NCI-H1048 (cell line): ENCODE measurements at places on chromosomes 16 and 17.

DNA sequence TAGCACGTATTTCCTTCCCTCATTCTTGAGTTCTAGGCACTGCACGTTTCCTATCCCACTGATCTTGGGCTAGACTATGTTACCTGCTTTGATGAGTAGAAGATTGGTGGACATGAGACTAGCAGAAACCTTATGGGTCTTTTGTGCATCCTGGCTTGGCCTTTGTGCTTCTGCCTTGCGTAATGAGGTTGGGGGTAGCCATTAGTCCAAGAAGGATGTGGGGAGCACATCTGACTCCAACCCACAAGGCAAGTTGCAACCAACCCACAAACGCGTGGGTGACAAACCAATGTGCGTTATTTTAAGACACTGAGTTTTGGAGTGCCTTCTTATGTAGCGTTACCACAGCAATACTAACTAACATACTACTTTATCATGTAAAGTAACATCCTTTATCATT is 180.4 kb upstream of the IRX5 start:
- no peak for DNase-seq

DNA sequence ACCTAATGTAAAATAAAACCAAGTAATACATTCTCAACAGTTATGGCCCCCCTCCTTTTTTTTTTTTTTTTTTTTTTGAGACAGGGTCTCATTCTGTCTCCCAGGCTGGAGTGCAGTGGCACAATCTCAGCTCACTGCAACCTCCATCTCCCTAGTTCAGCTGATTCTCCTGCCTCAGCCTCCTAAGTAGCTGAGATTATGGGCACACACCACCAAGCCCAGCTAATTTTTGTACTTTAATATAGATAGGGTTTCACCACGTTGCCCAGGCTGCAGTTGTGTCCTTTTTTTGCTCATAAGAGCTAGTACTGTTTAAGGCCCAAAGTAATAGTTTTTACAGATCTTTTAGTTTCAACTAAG is 18.3 kb downstream of the EARS2 start:
- no peak for DNase-seq

DNA sequence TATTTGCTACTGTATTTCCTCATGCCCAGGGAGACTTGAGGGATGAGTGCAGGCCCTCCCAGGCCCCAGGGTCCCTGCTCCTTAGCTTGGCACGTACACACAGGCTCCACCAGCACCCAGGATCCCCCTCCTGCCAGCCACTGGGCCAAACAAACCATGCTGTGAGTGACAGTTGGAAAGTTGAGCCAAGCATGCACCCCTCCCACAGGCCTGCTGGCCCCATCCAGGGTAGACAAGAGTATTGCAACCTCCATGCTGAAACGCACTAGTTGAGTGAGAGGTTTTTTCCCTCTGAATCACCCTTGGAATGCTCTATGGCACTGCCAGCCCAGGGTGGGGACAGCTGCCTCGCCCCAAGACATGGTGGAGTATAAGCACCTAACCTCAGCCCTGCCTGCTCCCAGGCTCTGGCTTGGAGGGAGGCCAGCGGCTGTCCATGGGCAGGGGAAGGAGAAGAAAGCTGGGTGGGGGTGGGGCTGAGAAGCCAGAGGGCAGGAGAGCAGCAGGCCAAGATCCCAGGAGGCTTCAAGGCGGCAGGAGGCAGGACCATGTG is 49.6 kb downstream of the PITPNM3 start:
- no peak for DNase-seq

DNA sequence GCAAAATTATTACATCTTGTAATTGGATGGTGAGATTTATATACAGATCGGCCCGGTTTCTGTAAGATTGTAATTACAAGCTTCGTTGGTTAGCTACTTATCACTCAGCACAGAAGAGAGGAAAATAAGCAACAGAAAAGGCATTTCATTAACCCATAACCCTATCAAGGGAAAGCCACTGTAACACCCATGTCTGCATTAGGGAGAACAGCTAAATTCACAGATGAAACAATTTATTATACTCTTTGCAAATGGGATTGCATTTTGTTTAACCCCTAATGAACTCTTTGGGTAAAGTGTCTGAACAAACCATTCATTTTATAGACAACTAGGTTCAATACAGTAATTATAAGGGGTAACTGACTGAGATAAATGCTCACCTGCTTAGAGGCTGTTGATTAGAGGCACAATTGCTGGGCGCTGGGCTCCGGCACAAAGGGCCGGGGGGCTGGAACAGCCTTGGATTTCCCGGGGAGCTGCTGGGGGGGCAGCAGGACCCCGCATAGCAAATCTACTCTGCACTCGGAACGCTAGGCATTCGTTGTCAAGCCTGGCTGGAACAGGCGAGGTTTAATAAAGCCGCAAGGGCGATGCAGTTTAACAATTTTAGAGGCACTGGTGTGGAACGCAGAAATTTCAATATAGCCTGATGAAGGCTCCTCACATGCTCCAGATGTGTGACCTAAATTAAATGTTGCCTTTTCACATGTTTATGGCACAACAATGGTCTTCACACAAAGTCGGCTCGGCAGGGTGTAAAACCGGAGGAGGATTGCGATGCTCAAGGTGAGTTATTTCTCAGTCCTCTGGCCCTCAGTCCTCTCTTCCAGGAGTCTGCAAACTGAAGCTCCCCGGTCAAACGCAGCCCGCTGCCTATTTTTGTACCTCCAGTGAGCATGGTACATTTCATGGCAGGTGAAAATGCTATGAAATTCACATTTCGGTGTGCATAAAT is 134.0 kb upstream of the IRX6 start:
- no peak for DNase-seq

DNA sequence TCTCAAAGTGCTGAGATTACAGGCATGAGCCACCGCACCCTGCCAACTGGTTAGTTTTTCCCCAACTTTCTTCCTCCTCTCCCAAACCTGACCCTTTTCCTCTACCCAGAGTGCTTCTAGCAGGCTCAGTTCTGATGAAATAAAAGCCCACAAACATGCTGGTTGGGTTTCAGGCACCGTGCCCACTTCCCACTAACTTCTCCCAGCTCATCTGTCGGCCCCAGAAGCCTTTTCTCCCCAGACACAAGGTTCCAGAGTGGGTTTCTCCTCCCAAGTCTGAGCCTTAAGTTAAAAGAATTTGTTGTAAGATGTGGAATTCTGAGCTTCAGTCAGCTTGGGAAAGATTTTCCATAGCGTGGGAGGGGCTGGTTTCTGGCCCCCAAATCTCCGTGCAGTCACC is 11.5 kb upstream of the SCN4A start:
- DNase-seq, result no peak

DNA sequence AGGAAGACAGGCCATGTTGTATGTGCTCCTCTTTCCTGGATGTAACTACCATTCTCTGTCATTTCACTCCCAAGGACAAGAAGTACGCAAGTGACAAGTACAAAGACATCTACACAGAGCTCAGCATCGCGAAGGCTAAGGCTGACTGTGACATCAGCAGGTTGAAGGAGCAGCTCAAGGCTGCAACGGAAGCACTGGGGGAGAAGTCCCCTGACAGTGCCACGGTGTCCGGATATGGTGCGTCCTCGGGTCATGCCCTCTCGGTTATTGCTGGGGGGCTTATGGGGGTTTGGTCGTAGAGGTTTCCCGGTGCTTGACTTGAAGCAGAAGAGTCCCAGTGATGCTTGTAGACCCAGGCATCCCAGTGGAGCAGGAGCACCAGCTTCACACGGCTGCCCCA is 29.0 kb downstream of the PLD6 start:
- no peak for DNase-seq

- no peak for DNase-seq
Observed at GRCh38 chr16:57677622-57678369, 9.7 kb downstream of the ADGRG3 start.

DNA sequence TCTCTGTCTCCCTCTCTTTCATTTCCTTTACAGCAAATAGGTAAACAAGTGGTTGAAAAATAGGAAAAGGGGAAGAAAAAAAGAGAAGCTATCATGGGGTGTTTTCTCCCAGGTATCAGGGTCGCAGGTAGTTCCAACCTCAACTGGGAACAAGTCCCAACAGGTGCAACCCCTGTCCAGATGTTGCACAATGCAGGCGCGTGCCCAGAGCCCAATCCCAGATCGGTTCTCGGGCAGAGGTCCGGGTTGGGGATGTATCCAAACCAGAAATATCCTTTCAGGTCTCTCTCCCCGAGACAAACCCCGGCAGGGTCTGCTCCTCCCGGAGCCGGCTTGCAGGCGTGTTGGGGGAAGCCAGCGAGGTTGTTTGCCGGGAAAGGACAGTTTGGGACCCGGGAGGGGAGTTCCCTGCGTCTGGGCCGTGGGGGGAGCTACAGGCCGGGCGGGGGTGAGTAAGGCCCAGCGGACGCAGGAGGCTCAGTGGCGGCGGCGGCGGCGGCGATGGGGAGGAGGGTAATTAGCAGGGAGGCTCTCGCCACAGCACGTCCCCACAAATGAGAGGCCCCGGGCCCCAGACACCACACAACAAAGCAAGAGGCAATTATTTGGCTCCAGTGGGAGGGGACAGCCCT is 21.2 kb upstream of the SP6 start:
- DNase-seq, result no peak

DNA sequence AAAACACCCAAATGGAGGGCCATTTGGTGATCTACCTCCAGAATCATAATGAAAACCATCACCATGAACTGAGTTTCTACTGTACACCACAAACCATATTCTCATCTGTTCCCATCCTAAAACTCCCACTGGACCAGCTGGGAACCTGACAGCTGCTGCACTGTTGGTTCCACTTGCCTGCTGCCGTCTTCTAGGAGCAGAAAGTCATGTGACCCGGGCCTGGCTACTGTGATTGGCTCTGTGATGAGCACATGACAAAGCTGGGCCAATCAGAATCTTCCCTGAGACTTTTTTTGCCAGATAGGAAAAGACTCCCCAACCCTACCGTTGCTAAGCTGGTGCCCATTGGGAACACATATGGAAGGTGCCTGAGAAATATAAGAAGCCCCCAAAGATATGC is 264.2 kb downstream of the MRTFB start:
- no peak for DNase-seq

DNA sequence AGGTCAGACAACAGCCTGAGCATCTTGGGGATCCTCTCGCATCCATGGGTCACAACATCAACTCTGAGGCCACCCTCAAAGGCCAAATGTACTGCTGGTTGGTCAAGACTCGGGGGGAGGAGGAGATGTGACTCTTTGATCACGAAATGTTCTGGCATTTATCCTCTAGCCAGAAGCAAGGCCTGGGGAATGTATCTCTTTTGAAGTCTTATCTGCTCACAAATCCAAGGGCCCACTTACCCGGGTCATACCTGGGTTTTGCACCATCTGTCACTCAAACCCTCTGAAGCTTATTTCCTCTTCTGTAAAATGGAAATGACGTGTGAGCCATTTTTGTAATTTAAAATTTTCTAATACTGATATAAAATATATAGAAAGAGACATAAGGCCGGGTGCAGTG is 13.2 kb downstream of the CA7 start:
- no peak for DNase-seq

DNA sequence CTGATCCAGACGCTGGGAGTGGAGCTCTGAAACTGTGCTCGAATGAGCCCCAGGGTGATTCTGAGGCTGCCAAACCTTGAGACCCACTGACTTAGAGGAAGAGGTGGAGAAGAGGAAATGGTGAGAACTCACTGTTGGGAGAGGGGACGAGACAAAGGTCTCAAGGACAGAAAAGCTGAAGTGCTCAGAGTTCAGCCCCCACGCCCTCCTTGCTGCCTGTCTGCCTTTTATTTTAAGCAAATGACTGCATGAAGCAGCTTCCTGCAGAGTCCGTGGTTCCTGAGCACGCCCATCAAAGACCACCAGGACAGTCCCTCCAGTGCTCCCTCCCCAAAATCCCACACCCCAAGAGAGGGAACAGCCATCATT is 20.4 kb downstream of the COTL1 start:
- DNase-seq, result no peak

DNA sequence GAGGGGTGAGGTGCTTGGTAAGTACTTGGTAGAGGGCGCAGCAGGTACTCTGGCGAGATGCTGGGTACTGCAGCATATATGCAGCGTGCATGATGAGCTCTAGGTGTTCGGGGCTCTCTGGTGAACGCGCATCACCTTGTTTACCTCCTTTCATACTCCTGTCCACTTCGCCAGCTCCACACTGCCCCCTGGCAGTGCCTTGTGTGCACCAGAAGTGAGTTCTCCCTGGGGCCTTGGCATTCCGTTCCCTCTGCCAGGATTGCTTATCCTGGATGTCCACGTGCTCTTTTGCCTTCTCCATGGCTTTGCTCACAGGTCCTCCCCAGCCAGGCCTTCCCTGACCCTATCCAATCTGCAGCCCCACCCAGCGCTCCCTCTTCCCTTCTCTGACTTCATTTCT is 154.2 kb downstream of the MRM1 start:
- DNase-seq, result no peak

GRCh38 chr17:4498461-4499397 is at the start of gene SPNS2:
SPNS2 (plus strand) TSS chr17:4498881; CDS start chr17:4499048, 167 bp downstream.
- DNase-seq, result no peak

DNA sequence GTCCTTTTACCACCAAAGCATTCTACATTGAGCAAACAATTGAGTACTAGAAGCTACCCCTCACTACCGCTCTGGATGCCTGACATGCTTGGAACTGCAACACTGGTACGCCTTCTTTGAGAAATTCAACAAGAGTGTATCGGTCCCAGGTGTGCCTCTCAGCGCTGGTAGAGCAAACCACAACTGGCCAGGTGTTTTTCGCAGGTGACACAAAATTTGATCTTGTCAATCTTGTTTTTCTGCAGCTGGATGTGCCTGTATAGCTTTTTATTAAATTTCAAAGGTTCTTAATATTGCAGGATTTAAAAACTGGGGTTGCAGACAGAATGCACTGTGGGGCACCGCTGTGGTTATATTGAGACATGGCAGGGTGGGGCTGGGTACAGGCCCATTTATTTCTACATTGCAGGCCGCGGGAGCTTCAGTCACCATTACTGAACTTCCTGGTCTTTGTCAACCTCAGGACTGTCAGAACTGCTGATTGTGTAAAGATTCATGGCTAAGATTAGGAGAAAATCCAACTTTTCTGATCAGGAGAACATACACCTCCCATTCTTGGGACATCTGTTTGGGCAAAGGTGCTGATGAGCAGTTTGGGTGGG is 4.5 kb upstream of the SNX20 start:
- no peak for DNase-seq
